ENCODE measurements at places on chromosomes 16 and 17. TPM values are rescaled to one million over a fixed set of nuclear protein-coding genes. Genes with fewer than 3 reads are reported as not detected.

The C1QTNF8 gene
- not detected for total RNA-seq

The HIRIP3 gene
- total RNA-seq = 22.7 TPM

The FGF11 gene
- total RNA-seq = 0.52 TPM

The CHST4 gene
- total RNA-seq = 0.95 TPM

The P4HB gene
- 990 TPM for total RNA-seq

The KIF2B gene
- not detected for total RNA-seq

The SLC47A1 gene
- 0.74 TPM for total RNA-seq

DNA sequence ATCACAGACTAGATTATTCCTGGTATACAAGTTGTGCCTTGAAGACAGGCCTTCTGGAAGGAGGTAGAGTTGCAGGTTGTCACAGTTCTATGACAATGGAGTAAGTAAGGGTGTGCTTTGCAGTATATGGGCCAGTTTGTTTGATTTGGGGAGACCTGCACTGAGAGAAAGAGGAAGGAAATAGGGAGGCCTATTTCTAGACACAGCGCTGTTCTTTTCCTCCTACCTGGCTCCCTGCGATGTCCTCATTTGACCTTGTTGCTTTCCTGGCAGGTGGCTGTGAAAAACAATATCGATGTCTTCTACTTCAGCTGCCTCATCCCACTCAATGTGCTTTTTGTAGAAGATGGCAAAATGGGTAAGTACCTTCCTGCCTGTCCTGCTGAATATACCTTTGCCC lies 22.5 kb upstream of the RASL10B start:
- DNase-seq = no peak

DNA sequence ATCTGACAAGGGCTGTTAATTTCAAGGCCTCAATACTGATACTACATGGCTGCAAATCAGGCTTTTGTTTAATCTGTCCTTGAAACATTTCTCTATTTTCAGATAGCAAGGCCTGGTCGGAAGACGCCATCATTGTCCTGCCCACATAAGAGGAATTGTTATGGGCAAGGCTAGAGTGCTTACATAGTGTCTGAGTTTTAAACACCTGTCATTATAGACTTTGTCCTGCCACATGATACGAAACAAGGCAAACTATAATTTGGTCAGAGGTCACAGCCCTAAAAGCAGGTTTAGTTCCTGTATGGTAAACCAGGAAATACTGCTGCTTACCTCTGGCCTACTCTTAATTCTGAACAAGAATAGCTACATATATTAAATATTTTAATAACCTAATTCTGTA lies 104.4 kb downstream of the SSH2 start:
- no peak for DNase-seq

GRCh38 chr17:49369760-49370159 lies 7.7 kb upstream of the ZNF652 start:
- no peak for DNase-seq

DNA sequence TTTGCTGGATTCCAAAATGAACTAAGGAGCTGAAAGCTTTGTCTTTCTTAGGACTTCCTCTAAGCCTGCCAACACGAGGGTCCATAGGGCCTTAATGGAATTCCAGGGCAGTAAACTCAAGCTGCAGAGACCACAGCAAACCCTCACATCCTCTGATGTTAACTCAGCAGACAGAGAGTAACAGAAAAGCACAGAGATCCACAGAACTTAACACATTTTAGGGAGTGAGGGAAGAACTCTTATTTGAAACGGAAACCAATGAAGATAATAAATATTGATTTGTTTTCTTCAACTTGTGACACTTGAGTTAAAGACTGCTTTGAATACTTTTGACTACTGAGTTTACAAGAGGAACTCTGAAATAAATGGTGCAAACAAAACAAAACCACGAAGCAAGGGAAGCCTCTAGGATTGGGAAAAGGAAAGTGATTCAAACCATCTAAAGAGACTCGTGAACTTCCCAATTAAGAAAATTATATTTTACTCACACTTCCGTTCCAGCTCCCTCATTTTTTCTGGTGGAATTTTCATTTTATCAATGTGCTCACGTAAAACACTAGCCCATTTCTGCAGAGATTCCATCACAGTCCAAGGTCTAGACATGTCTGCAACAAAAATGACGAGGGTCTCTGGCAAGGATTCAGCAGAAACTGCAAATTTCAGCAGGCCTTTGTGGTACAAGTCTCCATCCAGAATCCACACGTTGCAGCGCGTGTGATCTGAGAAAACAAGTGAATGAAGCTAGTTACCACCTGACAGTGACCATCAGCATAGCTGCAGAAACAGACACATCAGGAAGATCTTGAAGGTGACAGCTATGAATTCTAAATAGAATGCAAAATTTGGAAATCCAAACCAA lies 9.2 kb downstream of the DYNC1LI2 start:
- peak; percentile 56 for DNase-seq

DNA sequence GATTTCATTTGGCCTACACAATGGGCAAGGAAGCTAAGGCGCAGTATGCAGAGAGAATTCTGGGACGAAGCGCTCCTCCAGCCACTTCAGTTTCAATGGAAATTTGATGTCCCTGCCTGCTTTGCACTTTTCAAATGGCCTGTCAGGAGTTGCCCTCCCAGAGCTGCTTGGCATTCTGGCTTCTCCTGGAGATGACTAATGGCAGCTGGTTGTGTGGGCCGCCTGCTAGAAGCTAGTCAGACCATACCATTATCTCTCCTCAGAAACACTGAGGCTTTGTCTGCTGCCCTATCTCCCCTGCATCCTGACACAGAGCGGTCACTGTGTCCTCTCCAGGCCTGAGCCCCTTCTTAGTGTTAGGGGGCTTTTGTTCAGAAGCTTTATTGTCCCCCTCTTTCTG lies 180.1 kb downstream of the SPECC1 start:
- no peak for DNase-seq

DNA sequence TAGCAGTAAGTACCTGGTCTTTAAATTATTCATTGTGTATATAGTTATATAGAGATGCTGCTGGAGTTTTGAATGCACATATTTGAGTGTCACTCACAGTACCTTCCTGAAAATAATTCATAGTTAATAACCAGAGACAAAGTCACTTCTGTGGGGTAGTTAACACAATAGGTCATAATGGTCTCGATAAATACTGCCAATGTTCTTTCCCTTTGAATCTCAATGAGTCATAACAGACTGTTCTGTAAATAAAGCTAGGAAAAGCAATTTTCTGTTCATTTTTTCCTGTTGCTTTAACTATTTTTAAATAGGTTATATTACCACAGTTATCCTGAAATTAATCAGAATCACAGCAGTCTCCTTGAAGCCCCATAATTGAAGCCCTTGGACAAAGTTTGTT lies 87.2 kb downstream of the MAP2K4 start:
- no peak for DNase-seq

DNA sequence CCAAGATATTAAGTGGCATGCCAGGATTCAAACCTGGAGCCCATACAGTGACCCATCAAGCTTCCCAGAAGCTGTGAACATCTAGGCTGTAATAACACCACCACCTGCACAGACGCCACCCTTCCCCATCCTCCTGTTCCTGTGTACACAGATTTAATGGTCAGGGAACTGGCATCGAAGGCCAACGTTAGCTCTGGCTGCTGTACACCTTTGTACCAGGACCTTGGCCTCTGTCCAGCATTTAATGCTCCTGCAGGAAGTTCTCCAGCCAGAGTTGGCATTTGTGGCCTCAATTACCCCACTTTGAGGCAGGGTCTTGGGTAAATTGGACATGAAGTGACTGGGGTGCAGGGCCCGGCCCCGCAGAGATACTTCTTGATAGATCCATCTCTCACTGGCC lies 49.3 kb downstream of the SCNN1B start:
- DNase-seq = no peak

DNA sequence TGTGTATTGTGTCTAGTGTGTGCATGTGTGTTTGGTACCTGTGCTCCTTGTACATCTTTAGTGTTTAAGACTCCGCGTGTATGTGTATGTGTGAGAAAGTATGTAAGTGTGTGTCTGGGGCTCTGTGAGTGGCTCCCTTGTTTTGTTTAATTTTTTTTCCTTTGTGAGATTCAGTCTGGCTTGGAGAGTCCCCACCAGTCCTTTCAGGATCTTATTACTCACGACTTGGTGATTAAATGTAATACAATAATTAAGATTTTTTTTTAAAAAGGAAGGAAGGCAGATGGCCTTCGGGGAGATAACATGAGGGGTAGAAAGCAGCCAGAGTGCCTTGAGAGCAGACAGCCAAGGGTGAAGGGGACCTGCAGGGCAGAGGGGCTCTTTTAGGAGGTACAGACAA lies 33.9 kb downstream of the FZD2 start:
- no peak for DNase-seq
